Body of pancreas (tissue), 4 donors: ENCODE measurements at places on chromosomes 12 and 14.

DNA sequence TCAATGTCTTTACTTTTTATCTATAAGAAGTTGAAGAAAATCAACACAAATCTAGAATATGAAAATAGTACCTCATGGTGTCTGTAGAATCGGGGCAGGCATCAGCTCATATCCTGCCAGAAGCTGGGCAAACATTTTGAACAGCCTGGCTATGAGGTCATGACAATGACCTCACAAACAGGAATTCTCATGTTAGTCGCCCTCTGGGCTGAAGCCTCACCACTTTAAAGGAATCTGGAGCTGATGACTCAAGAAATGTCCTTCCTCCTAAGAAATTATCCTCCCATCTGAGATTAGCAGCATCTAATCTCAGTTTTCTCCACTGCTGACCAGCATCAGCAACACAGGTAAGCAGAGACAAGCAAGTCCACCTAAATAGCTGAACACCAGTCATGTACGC, 27.1 kb downstream of the CLIP1 start:
- peaks cover 26% of the 10 kb centered on the region for H3K4me1 ChIP-seq

GRCh38 chr14:38226366-38226765, 18.7 kb downstream of the SSTR1 start:
- H3K4me1 ChIP-seq = no peaks in the 10 kb centered on the region
- no peak for DNase-seq
- no peak overlapping the region for H3K27ac ChIP-seq
- no peaks in the 10 kb centered on the region for H3K27me3 ChIP-seq
- H3K4me3 ChIP-seq = no peak overlapping the region

GRCh38 chr12:101759396-101760047, 20.3 kb upstream of the SYCP3 start:
- no peak for DNase-seq
- no peaks in the 10 kb centered on the region for H3K36me3 ChIP-seq
- no peak overlapping the region for H3K4me3 ChIP-seq
- H3K27ac ChIP-seq = no peak overlapping the region
- no peaks in the 10 kb centered on the region for H3K27me3 ChIP-seq

- peaks cover 14% of the 10 kb centered on the region for H3K4me1 ChIP-seq
- H3K27me3 ChIP-seq = no peaks in the 10 kb centered on the region
- peak within 1 kb of the TSS; percentile 95 for H3K27ac ChIP-seq
Observed at GRCh38 chr12:100142851-100143559, at the start of gene BLTP3B. BLTP3B (minus strand) TSS chr12:100142874; CDS start chr12:100142635, 239 bp downstream.

DNA sequence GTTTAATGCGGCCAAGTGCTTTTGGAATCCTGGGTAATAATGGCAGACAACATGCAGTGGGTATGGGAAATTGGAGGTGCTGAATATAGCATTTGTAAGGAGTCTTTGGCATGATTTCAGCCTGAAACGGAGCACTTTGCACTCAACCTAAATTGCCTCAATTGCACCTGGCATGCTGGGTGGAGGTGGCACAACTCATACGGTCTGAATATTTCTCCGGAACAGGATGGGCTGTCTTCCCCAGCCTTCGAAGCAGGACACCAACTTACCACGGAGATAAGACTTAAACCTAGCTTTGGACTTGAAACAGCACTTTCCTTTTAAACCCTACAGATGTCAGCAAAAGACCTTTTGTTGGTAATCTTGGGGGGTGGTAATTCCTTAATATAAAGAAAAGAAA, 153.7 kb upstream of the SRRM4 start:
- no peaks in the 10 kb centered on the region for H3K36me3 ChIP-seq
- H3K27me3 ChIP-seq = no peaks in the 10 kb centered on the region
- H3K4me3 ChIP-seq = no peak overlapping the region
- DNase-seq = no peak
- no peak overlapping the region for H3K27ac ChIP-seq
- no peaks in the 10 kb centered on the region for H3K4me1 ChIP-seq

DNA sequence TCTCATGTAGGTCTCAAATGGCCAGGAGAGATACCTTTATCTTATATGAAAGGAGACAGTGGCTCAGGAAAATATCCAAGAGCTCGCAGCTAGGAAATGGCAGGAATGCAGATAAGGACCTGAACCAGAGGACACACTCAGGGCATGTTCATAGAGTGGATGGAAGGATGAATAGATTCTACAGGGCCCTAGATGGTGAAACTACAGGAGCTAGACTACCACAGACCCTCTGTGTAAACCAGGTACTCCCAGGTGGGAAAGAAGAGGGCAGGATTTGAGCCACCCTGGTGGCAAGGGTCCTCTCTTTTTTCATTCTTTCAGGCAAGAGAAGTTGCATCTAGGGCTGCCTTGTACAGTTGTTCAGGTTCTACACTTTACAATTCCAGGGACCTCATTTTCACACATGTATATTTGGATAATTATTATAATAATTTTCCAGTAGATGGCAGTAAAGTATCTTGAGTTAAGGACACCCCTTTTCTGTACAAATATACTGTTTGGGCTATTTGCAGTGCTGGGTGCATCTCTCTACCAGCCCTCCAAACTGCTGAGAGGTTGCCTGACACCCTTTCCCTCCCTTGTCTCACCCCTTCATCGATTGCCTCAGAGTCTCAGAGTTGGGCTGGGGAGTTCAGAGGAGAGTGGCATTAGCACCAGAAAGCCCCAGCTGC, 10.5 kb upstream of the ZDHHC22 start:
- H3K4me3 ChIP-seq = no peak overlapping the region
- no peak for DNase-seq
- no peaks in the 10 kb centered on the region for H3K36me3 ChIP-seq
- peaks cover 1% of the 10 kb centered on the region for H3K27me3 ChIP-seq
- no peaks in the 10 kb centered on the region for H3K4me1 ChIP-seq
- H3K27ac ChIP-seq = no peak overlapping the region

DNA sequence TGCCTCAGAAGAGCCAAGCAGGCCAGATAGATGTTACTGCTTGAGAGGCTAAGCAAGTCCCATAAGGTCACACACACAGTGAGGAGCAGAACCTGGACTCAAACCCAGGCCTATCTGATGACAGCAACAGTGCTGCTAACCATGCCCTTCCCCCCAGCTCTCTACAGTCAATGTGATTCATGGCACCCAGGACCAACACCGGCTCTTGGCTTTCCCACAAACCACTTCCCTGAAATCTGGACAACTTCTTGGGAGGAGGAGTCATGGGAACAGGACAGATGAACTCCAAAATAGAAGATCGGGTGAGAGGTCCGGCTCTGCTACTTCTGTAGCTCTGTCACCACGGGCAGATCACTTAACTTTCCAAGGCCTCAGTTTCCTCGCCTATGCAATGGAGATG, 716 bp upstream of the PTGDR start:
- H3K4me1 ChIP-seq = peaks cover 14% of the 10 kb centered on the region
- no peak for DNase-seq
- no peaks in the 10 kb centered on the region for H3K36me3 ChIP-seq

GRCh38 chr14:45198551-45198950, 54.5 kb downstream of the MIS18BP1 start:
- no peaks in the 10 kb centered on the region for H3K4me1 ChIP-seq
- no peaks in the 10 kb centered on the region for H3K36me3 ChIP-seq
- H3K27ac ChIP-seq = no peak overlapping the region
- H3K4me3 ChIP-seq = no peak overlapping the region

DNA sequence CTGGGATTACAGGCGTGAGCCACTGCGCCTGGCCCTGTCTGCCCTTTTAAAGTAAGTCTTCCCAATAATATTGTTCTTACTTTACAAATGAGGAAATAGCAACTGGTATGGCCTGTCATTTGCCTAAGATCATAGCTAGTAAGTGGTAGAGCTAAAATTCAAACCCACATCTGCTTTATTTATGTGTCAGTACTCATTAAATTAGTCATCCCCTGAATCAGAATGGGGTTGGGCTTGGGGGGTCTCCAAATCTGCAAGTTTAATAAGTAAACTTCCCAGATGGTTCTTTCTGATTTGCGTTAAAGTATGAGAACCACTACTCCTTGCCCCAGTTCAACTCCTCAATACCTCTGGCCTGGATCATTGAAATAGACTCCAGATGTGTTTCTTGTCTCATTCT, 96.2 kb downstream of the FAR2 start:
- no peak overlapping the region for H3K4me3 ChIP-seq

GRCh38 chr12:22118238-22118790, 72.3 kb downstream of the CMAS start:
- no peaks in the 10 kb centered on the region for H3K27me3 ChIP-seq
- H3K27ac ChIP-seq = no peak overlapping the region
- no peaks in the 10 kb centered on the region for H3K4me1 ChIP-seq

- H3K4me1 ChIP-seq = peaks cover 11% of the 10 kb centered on the region
- H3K36me3 ChIP-seq = no peaks in the 10 kb centered on the region
- H3K27me3 ChIP-seq = no peaks in the 10 kb centered on the region
- H3K27ac ChIP-seq = peak overlapping the region; percentile 70
- H3K4me3 ChIP-seq = peak overlapping the region; percentile 55
Observed at GRCh38 chr14:59463787-59464485, 1.2 kb downstream of the GPR135 start.

DNA sequence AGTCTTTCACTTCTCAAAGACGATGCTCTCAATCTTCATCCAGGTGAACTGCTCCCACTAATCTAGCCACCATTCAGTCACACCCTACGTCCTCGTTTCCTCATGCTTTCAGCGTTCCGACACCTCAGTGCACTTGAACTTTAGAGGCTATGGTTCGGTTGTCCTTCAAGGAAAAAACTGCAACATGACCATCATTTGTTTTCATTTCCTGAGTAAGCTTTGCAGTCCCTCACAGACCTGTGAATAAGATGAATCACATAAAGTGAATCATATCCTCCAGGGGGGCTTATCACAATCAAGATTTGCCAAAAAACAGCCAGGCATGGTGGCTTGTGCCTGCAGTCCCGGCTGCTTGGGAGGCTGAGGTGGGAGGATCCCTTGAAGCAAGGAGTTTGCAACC, 80.2 kb downstream of the TMCC3 start:
- no peak overlapping the region for H3K4me3 ChIP-seq
- no peaks in the 10 kb centered on the region for H3K27me3 ChIP-seq
- DNase-seq = no peak
- no peaks in the 10 kb centered on the region for H3K4me1 ChIP-seq

GRCh38 chr14:89427426-89428172, 10.6 kb upstream of the FOXN3 start:
- no peak overlapping the region for H3K4me3 ChIP-seq
- no peak overlapping the region for H3K27ac ChIP-seq
- no peaks in the 10 kb centered on the region for H3K27me3 ChIP-seq
- H3K36me3 ChIP-seq = no peaks in the 10 kb centered on the region

DNA sequence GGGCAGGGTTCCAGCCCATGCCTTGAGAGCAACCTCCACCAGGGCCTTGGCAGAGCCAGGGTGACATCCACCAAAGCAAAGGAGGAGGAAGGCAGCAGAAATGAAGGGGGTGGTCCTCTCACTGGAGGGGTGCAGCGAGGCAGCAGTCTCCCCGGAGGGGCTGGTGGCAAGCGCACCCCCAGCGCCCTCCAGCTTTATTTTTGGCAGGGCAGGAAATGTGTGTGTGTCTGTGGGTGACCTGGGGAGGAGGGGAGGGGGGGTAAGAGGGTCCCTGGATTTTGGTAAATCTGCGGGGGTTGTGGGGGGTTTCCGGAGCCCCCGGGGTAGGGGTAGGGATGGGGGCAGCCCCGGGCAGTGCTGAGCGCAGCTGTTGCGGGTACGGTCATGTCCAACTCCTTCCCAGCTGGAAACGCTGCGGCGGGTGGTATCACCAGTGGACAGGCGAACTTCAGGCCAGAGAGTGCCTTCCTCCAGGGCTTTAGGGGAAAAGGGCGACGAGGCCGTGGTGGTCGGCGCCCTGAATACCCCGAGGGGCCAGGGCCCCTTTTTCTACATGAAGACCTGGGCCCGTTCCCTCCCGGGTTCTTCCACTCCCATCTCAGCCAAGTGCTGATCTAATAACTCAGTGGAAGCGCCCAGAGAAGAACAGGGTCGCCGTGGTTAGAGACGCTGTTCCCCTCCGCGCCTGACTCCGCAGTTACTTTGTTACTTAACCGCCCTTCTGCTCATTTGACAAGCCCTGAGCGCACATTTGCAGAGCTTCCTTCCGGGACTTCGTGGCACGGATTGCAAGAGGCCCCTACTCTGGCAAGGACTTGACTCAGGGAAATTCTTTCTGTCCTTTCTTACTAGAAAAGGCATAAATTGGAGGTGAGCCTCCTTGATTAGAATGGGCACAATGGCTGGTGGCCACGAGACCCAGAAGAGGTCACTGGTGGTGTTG, 55.2 kb downstream of the FOS start:
- H3K27ac ChIP-seq = no peak overlapping the region
- H3K4me3 ChIP-seq = no peak overlapping the region
- DNase-seq = no peak
- H3K27me3 ChIP-seq = no peaks in the 10 kb centered on the region
